Left hindlimb (tissue), 1 donor: ENCODE measurements at places on chromosomes 7 and 10.

DNA sequence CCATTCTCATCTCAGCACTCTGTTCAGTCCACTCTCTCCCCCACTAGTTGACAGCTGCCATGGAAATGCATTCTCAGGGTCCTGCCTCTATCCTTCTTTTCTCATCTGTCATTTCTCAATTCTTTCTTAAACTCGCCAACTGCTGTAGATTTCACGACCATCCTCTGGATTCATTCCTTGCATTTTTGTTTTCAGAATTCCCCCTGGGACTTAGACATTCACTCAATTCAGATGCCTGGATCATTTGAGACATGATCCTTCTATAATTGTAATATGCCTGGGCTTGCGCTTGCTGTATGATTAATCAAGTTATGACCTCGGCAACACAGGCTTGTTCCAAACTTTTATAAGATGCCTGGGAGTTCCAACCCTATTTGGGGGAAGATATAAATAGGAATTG is 104.5 kb downstream of the RAB11FIP2 start:
- DNase-seq, result no peak

GRCh38 chr7:135100856-135101255 is 47.0 kb upstream of the TMEM140 start:
- DNase-seq, result no peak

DNA sequence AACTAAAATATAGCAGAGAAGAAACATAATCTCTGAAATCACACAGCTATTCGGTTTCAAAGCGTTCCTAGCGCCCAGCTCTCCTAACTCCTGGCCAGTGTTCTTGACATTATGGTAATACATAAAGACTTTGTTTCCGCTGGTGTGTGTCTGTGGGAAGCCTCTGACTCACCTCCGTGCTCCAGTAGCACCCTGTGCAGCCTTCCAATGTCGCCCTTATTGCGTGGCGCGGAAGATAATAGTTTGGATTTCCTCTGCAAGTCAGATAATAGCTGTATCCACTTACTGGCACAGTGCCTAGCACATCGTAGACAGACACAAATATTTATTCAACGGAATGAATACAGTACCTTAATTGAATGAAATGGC is 570 bp downstream of the BMS1 start:
- no peak for DNase-seq

DNA sequence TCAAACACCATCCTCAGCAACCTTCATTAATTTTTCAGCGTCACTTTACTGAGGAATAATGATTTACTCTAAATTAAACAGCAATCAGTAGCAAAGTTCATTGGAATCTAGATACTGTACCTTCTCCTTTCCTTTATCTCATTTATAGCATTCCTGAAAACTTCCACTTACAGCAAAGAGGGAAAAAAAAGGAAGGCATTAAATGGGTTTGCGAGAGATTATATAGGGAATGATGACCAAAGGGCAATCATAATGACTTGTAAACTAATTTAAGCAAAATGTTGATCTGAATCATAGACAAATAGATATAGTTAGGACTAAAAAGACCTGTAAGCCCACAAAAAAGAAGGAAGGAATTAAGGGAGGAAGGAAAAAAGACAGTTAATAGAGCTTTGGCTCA is 42.0 kb downstream of the IPMK start:
- no peak for DNase-seq

DNA sequence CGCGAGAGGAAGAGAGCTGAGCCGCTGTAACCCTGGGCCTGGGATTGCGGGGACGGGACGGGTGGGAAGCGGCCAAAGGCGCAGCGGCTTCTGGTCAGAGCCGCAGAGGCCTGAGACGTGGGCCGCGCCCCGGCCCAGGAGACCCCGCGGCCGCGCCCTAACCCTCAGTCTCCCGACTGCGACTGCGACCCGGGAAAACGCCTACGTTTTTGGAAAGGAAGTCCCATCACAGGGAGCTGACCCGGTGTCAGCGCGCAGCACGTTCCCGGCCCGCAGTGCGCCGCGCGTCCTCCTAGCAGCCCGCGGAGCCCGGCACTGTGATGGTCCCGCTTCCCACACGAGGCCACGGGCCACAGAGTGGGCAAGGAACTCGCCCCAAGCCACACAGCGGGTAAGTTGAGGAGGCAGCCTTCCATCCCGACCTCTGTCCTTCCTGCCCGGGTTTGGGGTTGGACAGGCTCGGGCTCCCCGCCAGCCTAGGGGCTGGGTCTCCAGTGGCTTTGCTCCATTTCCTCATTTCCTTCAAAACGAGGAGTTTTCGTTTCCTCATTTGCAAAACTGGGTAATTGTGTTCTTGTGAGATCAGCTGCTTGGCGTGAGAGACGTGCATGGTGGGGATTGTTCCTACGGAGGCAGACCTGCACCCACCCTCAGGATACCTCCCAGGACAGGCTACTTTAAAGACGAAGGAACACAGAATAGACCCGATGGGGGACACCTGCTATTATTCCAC is 1.2 kb downstream of the GPNMB start:
- DNase-seq, result peak; percentile 57

GRCh38 chr10:132006966-132007365 is 25.2 kb upstream of the BNIP3 start:
- DNase-seq, result no peak

GRCh38 chr7:154186811-154187210 is 134.6 kb downstream of the DPP6 start:
- DNase-seq, result no peak

DNA sequence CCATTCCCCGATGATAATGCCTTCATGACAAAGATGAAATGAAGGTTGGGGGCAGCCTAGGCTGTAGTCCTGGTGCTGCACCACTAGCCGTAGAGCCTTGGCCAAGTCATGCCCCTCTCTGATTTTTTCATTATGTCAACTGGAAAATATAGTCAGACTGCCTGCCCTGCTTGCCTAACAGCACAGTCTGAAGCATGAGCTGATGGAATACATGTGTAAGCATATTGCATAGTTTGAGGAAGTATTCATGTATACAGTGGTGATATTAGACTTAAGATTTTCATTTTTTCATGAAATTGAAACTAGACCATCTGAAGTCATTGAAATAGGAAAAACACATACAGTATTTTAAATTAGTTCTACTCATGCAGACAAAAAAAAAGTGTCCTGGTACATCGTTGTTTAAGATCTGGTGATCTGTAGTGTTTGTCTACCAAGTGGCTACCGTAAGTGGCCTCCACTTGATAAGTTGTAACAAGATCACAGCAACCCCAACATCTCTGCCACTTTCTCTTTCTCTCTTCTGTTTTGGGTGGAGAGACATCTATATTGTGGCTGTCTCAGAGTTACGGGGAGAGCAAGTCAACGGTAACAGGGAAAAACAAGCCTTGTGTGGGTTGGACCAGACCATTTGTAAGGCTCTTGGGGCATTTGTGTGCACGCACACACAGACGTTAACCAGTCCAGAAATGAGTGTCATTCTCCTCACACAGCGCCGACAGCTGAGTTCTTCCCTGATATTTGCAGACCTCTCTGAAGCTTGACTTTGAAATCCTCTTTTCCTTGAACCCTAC is 716.6 kb upstream of the GALNT17 start:
- no peak for DNase-seq

GRCh38 chr10:78851647-78852046 is 217.1 kb upstream of the ZMIZ1 start:
- DNase-seq, result no peak

DNA sequence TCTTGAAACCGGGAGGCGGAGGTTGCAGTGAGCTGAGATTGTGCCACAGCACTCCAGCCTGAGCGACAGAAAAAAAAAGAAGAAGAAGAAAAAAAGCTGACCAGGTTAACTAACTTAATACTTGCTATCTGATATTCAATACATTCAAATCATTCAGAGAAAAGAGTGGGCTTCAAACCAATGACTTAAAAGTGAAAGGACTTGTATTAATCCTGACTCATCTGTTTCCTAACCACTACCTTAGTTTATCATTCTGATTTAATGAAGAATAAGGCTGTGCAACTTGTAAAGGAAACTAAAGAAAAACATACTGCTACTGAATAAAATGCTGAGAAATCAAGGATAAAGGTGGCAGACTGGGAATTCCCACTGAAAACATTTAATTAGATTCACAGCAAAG is 128.4 kb downstream of the NRBF2 start:
- no peak for DNase-seq

DNA sequence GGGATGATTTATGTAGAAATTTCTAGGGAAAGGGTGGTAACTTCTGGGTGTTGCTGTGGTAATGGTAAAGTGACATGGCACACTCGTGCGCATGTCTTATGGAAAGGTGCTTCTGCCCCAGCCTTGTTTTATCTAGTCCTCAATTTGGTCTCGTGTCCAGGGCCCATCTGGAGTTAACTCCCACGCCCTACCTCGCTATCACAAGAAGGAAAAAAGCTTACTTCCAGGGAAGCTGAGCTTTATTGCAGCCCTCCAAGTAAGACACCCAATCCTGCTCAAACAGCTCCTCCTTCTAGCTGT is 611.8 kb downstream of the TNS3 start:
- DNase-seq, result no peak

DNA sequence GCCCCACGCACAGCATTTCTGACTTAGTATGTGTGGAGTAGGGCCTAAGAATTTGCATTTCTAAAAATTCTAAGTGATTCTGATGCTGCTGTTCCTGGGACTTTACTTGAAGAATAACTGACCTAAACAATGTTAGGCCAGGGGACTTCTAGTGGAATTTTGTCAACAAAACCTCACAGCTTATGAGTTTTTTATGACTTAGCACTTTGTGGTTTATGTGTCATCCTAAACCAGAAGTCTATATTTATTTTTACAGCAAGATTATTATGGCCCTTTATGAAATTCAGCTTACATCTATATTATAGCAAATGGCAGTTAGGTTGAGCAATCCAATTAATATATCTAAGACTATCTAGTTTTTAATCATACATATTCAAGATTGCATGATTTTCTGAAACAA is 24.6 kb upstream of the BET1 start:
- DNase-seq, result no peak

GRCh38 chr7:135411098-135411497 is 98.8 kb downstream of the CNOT4 start:
- no peak for DNase-seq

DNA sequence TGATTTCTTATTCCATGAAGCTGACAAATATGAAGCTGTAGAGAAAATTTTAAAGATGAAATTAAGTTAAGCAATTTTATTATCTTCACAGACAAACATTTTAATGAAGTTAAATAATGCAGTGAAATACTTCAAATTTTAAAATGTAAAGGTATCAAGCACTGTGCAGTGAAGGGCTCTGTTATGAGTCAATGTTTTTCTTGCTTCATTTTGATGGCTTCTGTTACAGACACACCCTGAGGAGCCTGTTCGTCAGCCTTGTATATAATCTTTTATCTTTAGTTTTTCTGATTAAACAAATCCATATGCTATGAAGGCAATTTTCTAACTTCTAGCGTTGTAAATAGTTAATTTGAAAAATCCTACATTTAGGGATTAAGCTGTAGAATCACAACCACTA is 18.5 kb downstream of the VSTM2A start:
- no peak for DNase-seq

GRCh38 chr7:155531681-155532080 is 14.7 kb downstream of the CNPY1 start:
- DNase-seq, result no peak

DNA sequence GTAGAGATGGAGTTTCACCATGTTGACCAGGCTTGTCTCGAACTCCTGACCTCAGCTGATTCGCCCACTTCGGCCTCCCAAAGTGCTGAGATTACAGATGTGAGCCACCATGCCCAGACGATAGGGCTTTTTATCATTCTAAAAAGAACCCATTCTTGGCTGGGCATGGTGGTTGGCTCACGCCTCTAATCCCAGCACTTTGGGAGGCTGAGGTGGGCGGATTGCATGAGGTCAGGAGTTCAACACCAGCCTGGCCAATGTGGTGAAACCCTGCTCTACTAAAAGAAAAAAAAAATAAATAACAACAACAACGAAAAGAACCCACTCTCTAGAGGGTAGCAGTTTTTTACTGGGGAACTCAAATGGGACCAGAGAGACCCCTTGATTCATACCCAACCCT is 112.7 kb downstream of the PLXDC2 start:
- no peak for DNase-seq

GRCh38 chr7:97466071-97466470 is 265.8 kb upstream of the TAC1 start:
- no peak for DNase-seq

DNA sequence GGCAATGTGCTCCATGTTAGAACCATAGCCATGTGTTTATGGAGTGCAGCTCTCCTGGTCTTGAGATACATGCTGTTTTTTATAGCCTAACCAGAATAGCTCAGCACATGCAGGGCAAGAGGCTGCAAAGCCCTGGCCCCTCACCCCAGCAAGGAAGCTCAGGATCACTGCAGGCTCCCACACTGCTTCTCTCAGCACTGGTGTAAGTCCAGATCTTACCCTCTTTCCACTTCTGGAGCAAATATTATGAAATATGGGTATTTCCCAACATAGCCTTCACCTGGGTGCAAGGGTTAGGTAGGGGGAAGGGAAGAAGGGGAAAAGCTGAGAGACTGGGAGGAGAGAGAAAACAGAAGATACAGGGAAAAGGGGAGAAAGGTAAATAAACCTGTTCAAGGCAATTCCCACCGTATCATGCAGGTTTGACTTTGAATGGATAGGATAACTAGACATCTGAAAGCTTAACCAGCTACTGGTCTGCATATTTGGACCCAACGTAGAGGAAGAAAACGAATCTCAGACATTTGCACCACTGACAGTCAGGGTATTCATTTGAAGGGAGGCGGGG is 19.7 kb downstream of the SKIDA1 start:
- no peak for DNase-seq

DNA sequence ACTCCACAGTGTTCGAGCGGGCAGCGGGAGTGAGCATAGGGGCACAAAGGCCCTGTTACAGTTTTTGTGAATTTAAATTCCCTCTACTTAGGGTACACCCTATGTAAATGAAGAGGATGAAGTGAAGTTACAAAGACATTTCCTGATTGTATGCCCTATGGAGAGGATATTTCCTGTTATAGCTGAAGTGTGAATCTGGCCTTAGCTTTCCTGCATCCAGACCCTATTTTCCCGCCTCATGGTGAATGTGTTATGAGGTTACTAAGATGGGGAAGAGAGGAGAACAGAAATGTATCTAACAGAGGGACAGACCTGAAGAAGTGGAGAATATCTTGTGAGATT is 37.8 kb upstream of the COMMD3 start:
- DNase-seq, result no peak

GRCh38 chr10:122688293-122688989 is 11.2 kb downstream of the C10orf120 start:
- no peak for DNase-seq

DNA sequence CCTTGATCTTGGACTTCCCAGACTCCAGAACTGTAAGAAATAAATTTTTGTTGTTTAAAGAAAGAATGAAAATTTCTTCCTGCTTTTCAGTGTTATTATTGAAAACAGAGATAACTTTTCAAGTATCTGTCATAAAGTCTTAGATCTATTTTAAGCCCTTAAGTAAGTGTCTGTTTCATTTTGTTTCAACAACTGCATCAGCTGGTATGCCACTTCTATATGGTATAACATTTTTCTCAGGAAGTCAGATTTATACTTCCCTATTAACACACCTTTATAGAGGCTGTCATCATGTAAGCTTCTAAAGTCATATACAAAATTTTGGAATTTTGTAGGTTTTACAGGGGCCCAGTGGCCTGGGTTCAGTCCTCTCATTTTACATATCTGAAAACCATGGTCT is 24.4 kb downstream of the RALA start:
- DNase-seq, result no peak
